Activated CD8-positive, alpha-beta memory T cell treated with anti-CD3 and anti-CD28 coated beads, Interleukin-2, amount 10 ng/mL, durations not matched to agents 7 days and 5 days (primary cell): ENCODE measurements at places on chromosomes 11 and 22. TPM values are rescaled to one million over a fixed set of nuclear protein-coding genes. Genes with fewer than 3 reads are reported as not detected.

Gene CD6
- total RNA-seq = 152 TPM

Gene OR10A2
- not detected for total RNA-seq

Gene ATL3
- total RNA-seq = 28.8 TPM

Gene KIRREL3
- not detected for total RNA-seq

Gene MCAM
- total RNA-seq = 2.5 TPM
